ENCODE measurements at places on chromosomes 3 and 15.

- DNase-seq = no peak
Observed at GRCh38 chr3:138197524-138197923, 10.4 kb downstream of the ARMC8 start.

GRCh38 chr3:157508461-157508860 is 5.2 kb upstream of the VEPH1 start:
- no peak for DNase-seq

DNA sequence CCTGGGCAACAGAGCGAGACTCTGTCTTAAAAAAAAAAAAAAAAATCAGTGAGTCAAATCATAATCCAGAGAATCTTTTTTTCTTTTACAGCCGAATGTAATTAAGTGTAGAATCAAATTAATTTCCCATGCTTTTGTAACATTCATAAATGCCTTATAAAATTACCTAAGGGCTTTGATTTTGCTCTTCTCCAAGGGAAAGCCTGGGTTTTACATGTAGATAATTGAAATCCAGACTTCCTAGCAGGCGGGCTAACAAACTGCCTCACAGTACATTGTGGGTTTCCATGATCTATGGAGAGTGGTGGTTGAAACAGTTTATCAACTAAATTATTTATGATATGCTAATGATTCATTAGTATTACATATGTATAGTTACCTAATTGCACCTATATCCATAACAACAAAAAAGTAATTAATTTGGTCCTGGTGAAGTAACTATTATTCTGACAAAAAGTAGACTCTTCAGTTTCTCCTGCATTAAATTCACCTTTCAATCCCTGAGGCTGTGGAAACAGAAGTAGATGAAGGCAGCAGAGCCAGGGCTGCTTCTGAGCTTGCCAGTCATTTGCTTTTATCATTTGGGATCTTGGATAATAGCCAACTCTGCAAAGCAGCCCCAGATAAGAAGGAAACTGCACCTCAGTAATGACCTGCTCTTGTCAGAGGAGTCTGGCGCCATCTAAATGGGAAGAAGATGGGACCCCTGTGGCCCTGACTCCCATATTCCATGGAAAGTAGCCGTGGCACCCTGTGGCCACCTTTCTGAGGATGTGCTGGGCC is 9.5 kb downstream of the CCR9 start:
- no peak for DNase-seq

DNA sequence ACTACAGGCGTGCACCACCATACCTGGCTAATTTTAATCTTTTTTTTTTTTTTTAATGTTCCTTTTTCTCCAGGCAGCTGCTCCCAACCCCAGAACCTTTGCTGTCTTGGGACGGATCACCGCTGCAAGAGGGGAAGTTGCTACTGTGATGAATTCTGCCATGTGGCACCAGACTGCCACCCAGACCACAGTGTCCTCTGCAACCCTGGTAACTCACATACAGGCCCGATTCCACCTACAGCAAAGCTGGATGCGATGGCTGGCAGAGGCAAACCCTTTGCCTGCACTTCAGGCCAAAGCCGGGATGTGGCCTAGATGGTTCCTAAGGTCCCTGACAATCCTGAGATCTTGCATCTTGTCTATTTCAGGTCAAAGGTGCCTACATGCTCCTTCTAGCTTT is 12.7 kb upstream of the MUC20 start:
- DNase-seq = no peak

DNA sequence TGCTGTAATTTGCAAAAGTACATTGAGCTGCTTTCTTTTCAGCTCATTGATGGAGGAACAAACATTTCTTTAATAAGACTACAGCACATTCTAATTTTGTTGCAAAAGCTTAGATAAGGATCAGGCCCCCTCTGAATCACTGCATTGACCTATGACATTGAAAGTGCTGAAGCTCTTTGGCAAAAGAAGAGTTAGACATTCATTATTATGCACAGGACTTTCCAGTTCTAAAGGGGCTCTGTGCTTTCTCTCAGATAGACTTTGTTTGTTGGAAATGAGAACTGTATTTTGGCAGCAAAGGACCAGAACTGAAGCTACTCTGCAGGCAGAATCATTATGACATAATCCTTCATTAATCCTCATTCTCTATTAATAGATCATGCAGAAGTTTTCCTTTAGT is 252.9 kb upstream of the SOX2 start:
- no peak for DNase-seq

GRCh38 chr3:23697416-23697815 is 108.3 kb upstream of the UBE2E1 start:
- DNase-seq = no peak

GRCh38 chr3:99500485-99500884 is 137.9 kb upstream of the COL8A1 start:
- DNase-seq = no peak

- DNase-seq = no peak
Observed at GRCh38 chr3:149270180-149270579, 48.6 kb upstream of the CP start.

DNA sequence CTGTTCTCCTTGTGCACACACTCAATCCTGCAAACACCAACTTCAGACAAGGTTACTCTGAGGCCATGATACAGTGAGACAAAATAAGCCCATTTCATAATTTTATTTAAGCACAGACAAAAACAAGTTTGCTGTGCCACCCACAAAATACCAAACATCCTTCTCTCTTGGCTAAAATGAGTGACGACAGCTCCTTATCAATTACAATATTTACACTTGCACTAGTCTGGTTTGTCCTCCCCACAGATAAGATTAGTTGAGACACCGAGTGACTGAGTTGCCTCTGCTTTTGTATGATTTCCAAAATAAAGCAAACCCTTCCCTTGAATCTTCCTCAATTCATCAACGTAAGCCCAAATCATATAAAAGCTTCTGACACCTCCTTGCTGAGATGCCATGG is 233.5 kb upstream of the ATP10A start:
- DNase-seq = no peak

DNA sequence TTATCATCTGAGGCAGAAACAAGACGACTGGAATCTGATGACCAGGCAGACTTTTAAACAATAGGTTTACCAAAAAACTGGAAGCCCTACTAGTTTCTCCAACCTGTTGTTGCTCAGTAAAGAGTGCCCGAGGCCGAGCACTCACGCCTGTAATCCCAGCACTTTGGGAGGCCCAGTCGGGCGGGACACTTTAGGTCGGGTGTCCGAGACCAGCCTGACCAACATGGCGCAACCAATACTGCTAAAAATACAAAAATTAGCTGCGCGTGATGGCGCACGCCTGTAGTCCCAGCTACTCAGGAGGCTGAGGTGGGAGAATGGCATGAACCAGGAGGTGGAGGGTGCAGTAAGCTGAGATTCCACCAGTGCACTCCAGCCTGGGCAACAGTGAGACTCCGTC is 1.1 kb upstream of the WDR5B start:
- DNase-seq = no peak

GRCh38 chr3:81734742-81735141 is 26.7 kb downstream of the GBE1 start:
- DNase-seq = no peak

DNA sequence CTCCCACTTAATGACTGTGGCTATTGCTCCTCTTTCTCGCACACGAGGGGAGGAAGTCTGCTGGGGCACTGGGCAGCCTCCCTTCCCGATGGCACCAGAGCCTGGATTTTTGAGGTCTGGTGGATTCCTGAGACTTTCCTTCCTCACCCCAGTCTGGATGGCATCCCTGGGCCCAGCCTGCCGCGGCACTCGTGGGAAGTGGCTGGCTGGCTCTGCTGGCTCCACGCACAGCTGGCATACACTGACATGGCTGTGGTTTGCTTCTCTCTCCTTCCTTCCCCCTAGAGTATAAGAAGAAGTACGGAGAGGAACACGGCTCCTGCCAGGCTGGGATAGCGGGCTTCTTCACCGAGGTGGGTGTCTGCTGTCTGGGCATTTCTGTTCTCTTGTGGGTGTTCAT is 319.8 kb upstream of the LRRFIP2 start:
- DNase-seq = no peak

Measured in CD4-positive, alpha-beta T cell treated with Interleukin-2 at 100 ng/mL for 4 hours (primary cell).